Right atrium auricular region (tissue), 2 donors: ENCODE measurements at places on chromosomes 5 and 9.

DNA sequence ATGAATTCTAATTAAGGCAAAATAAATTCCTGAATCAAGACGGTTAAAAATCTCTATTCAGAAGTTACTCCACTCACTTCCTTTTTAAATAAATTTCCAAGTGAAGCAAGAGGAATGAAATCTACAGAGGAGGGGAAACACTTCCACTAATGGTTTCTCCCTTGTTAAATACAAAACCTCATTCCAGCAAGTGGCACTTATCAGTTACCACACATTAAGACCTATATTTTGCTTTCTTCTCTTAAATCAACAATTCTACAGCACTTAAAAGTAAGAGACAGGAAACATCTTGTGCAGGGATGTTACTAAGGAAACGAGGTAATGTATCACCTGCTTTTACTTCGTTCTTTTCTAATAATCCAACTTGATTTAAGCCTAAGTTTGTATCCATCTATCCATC lies 172.6 kb downstream of the RAPGEF6 start:
- H3K36me3 ChIP-seq = no peaks in the 10 kb centered on the region
- no peaks in the 10 kb centered on the region for H3K27me3 ChIP-seq
- H3K4me1 ChIP-seq = peaks cover 4% of the 10 kb centered on the region
- no peak overlapping the region for H3K4me3 ChIP-seq
- no peak overlapping the region for H3K27ac ChIP-seq

GRCh38 chr5:83586874-83587776 lies 115.6 kb downstream of the VCAN start:
- H3K27me3 ChIP-seq = no peaks in the 10 kb centered on the region
- no peaks in the 10 kb centered on the region for H3K36me3 ChIP-seq
- no peak overlapping the region for H3K4me3 ChIP-seq
- H3K4me1 ChIP-seq = no peaks in the 10 kb centered on the region
- DNase-seq = no peak

DNA sequence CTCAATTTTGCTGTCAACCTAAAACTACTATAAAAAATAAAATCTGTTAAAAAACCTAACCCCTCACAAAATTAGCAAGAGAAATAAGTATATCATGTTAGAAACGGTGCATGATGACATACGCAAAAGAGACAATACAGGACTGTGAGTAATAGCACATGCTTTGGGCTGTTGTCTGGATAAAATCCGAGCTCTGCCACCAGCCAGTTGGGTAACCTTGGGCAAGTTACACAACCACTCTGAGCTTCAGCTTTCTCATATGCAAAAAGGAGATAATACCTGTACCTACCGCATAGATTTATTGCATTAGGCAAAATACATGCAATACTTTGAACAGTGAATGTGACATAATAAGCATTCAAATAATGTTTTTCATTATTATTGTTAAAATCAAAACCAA lies 481.7 kb downstream of the TLE1 start:
- H3K36me3 ChIP-seq = no peaks in the 10 kb centered on the region
- no peak overlapping the region for H3K27ac ChIP-seq
- H3K4me1 ChIP-seq = no peaks in the 10 kb centered on the region
- no peak overlapping the region for H3K4me3 ChIP-seq
- no peaks in the 10 kb centered on the region for H3K27me3 ChIP-seq
- no peak for DNase-seq

GRCh38 chr9:134136996-134137299 lies 1.1 kb downstream of the WDR5 start:
- no peaks in the 10 kb centered on the region for H3K27me3 ChIP-seq
- peaks cover 23% of the 10 kb centered on the region for H3K36me3 ChIP-seq
- H3K4me3 ChIP-seq = peak overlapping the region; percentile 88
- no peak for DNase-seq

DNA sequence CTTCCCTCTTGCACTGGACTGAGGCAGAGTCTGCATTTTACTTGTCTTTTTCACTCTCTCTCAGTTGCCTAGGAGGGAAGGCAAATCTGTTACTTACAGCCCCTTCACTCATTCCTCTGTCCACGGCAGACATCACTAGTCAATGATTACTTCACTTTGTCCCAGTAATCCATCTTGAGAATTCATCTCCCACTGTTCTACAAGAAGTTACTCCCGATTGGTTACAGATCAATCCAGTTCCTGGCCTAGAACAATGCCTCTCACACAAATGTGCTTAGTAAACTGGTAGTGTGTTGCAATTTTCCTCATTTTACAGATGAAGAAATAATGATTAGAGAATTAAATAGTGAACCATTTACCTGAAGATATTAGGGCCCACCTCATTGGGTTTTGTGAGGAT lies 49.7 kb upstream of the SPATA31D4 start:
- H3K4me1 ChIP-seq = peaks cover 5% of the 10 kb centered on the region
- no peaks in the 10 kb centered on the region for H3K27me3 ChIP-seq
- no peaks in the 10 kb centered on the region for H3K36me3 ChIP-seq

DNA sequence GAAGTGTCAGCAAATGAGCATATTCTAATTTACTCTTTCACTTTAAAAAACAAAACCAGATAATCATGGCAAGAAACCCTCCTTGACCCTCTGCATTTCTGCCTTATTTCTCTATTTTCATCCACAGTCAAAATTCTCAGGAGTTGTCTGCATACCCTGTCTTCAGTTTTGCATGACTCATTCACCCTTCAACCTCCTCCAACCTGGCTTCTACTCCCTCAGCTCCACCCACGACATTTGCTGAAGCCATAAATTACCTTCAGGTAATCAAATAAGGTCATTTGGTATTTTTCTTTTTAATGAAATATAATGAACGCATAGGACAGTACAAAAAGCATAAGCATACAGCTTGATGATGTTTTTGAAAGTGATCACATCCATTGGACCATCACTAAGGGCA lies 27.8 kb upstream of the SH3GL2 start:
- no peak for DNase-seq
- no peaks in the 10 kb centered on the region for H3K27me3 ChIP-seq
- no peak overlapping the region for H3K4me3 ChIP-seq
- no peaks in the 10 kb centered on the region for H3K4me1 ChIP-seq
- no peak overlapping the region for H3K27ac ChIP-seq

DNA sequence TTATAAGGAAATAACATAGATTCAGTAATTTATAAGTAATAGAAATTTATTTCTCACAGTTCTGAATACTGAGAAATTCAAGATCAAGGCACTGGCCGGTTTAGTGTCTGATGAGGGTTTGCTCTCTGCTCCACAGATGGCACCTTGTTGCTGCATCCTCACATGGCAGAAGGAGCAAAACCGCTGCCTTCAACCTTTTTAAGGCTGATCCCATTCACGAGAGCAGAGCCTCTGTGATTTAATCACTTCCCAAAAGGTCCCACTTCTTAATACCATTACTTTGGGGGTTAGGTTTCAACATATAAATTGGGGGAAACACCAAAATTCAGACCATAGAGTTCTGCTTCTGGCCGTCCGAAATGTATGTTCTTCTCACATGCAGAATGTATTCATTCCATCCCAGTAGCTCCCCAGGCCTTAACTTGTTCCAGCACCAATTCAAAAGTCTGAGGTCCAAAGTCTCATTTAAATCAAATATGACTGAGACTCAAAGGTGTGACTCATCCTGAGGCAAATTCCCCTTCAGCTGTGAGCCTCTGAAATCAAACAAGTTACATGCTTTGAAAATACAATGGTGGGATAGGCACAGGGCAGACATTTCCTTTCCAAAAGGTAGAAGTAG lies 30.6 kb downstream of the BAAT start:
- no peaks in the 10 kb centered on the region for H3K36me3 ChIP-seq
- no peak overlapping the region for H3K27ac ChIP-seq
- H3K27me3 ChIP-seq = no peaks in the 10 kb centered on the region
- H3K4me3 ChIP-seq = no peak overlapping the region
- no peak for DNase-seq

GRCh38 chr5:157215514-157216167 lies 35.0 kb downstream of the ITK start:
- H3K4me1 ChIP-seq = peaks cover 13% of the 10 kb centered on the region
- H3K4me3 ChIP-seq = no peak overlapping the region
- H3K36me3 ChIP-seq = no peaks in the 10 kb centered on the region
- H3K27me3 ChIP-seq = no peaks in the 10 kb centered on the region
- no peak for DNase-seq
